ENCODE measurements at places on chromosomes 2 and 18.
A peak's percentile ranks its signal among the peaks of the same experiment; 100 is the strongest.

DNA sequence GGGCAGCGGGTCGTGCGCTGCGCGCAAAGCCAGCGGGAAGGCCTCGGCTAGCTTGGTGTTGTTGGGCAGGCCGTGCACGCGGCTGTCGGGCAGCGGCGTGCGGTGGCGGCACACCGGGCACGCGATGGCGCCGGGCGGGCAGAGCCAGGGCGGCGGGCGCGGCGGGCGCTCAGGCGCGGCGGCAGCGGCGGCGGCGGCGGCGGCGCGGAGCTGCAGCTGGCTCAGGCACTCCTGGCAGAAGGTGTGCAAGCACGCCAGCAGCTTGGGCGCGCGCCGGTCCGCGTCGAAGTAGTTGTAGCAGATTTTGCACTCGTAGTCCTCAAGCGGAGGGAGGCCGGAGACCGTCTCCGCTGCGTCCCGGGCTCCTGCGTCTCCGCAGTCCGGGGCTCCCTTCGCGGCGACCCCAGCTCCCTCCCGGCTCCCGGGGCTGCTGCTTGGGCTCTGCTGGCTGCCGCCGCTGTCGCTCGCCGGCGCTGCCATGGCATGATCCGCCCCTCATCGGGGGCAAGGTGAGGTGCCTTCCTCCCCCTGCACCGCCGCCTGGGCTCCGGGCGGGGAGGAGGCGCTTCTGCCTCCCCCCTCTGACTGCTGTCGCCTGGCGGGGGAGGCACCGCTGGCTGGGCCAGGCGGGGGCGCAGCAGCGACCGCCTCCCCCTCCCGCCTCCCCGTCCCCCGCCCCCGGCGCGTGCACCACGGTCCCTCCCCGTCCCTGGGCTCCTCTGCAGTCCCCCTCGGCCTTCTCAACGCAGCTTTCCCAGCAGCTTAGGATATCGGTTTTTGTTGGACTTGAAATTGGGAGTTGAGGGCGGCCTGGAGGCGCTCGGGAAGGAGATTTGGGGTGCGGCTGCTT, 21.0 kb upstream of the PAX3 start:
- peak; percentile 31 for DNase-seq

GRCh38 chr2:177106212-177106611, 106.4 kb upstream of the HNRNPA3 start:
- DNase-seq: no peak

- DNase-seq: no peak
These were observed 21.9 kb upstream of the SEMA4C start for GRCh38 chr2:96891591-96892333.

GRCh38 chr2:111936881-111937280, 38.5 kb downstream of the MERTK start:
- DNase-seq: no peak

GRCh38 chr2:209476367-209477208, 52.7 kb downstream of the MAP2 start:
- no peak for DNase-seq

DNA sequence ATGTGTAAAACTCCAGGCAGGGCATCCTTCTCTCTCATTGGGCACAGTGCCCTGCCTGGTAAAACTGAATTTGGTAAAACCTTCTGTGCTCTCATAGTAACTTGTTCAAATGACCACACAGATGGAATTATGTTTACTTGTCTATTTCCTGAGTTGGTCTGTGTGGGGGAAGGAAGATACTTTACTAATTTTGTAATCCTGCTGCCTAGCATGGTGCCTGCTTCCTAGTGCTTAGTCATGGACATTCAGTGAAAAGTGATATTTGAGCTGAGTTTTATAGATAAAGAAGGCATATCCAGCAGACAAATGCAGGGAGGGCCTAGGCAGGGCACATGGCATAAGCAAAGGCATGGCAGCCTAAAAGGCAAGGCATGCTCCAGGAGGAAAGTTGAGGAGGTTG, 199.4 kb downstream of the FSHR start:
- no peak for DNase-seq

- no peak for DNase-seq
These were observed 352.0 kb downstream of the THSD7B start for GRCh38 chr2:137117385-137117784.

DNA sequence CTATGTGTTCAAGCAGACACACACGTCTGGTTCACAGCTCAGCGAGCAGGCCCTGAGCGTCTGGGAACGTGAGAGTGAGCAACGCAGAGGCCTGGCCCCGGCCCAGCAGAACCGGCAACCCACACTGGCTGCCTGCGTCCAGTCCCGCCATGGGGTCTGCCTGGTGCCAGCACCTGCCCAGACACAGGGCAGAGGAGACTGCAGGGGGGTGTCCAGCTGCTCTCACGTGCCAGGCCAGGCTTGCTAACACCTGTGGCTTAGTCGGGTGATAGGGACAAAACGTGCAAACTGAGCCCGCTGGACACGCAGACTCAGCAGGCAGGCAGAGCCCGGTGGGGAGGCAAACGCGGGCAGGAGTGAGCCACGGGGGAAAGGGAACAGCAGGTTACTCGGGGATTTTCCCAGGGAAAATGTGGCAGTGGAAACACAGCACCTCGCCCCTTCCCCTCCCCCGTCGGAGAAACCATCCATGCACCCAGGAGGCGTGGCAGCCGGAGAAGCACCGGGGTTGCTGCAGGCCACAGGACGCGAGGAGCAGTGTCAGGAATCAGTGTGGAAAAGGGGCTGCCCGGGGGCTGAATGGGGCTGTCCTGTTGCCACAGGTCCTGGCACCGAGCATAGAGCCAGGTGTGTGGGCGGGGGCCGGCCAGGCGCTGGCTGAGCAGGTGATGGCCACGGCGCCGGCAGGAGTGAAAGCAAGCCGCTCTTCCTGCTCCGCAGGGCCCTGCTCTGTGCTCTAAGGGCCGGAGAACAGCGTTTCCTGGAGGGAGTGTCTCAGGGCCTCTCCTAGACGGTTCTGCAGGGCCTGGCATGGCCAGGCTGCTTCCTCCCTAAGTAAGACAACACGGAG, 154.7 kb downstream of the HDAC4 start:
- DNase-seq: no peak

GRCh38 chr2:72300147-72300684, 152.6 kb upstream of the CYP26B1 start:
- DNase-seq: no peak

GRCh38 chr18:3269241-3269913, 7.4 kb downstream of the MYL12B start:
- DNase-seq: no peak

DNA sequence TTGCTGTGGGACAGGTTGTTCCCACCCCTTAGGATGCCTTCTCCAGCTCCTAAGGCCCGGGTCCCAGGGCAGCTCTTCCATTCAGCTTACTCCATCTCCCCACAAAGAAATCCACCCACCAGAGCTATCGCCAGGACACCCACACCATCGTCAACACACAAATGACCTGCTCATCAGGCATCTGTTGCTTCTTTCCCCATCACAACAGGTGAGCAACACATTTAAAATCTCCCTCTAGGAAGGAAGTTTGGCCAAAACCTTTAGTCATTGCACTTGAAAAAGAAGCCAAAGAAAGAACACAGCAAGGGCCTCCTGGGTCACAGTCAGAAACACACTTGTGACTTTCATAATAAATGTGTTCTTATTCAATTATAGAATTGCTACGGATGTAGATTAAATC, 289.0 kb downstream of the PIEZO2 start:
- no peak for DNase-seq

DNA sequence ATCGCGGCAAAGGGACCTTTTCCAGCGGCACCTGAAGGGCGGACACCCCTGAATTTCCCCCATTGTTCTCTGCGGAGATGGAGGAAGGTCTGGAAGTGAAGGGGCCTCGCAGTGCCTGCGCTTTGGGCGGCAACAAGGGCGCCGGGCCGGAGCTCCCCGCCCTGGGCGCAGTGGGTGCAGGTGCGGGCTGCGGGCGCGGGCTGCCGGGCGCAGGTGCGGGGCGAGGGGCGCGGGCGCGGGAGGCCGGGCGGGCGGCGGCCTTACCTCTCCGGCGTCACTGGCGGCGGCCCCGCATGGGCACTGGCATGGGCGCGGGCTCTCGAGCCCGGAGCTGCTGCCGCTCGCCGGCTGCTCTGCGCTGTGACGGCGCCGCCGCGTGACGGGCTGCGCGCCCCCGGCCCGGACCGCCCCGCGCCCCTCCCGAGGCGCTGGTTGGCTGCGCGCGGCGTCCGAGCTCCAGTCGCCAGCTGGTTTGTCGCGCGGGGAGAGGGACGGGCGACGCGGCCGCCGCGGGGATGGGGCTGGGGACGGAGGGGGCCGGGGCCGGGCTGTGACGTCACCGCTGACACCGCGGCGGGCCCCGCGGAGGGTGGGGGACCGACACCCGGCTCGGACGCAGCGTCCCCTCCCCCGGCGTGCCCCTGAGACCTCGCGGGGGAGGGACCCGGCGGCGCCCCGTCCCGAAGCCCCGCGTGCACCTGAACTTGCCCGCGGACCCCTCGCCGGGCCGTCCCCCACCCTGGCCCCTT, at the start of gene KIF1A:
Gene KIF1A (minus strand): TSS at position 362 of the 749 bp plus-strand sequence. CDS start 22,467 bp downstream, outside the sequence.
- DNase-seq: no peak

DNA sequence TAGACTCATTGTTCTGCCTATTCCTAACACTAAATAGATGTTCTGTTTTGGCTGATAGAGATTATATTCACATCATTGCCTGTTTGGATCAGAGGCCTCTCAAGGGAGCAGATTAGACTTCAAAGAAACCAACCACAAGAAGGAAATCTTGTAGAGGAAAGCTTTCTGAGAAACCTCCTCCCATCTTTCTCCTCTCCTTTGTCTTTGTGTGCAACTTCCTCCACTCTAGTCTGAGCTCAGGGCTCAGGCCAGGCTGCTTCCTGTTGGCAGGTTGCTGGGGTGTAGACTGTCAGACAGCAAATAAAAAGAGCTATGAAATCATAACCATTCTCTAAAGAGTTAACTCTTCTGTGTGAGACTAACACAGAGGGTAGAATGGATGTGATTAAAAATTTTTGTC, 113.0 kb downstream of the TGFA start:
- peak; percentile 17 for DNase-seq

GRCh38 chr2:205865056-205865455, 182.8 kb downstream of the NRP2 start:
- no peak for DNase-seq

GRCh38 chr2:75146606-75147332, 52.6 kb downstream of the TACR1 start:
- DNase-seq: no peak

DNA sequence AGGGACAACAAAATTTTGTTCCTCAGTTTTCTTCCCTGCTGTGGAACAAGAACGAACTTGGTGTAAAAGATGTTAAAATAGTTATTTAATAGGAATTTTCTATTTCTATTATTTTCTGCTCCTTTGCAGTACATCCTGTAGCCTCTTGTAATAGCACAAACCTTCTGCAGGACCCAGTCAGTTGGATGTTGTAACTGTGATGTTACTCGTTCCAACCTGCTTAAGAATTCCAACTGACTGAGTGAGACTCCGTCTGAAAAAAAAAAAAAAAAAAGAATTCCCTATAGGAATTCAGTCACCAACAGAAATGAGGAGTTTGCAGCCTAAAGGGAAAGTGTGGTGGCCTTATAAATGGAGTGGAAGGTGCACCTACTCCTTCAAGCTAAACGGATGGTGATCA, 46.4 kb upstream of the CDH20 start:
- no peak for DNase-seq

DNA sequence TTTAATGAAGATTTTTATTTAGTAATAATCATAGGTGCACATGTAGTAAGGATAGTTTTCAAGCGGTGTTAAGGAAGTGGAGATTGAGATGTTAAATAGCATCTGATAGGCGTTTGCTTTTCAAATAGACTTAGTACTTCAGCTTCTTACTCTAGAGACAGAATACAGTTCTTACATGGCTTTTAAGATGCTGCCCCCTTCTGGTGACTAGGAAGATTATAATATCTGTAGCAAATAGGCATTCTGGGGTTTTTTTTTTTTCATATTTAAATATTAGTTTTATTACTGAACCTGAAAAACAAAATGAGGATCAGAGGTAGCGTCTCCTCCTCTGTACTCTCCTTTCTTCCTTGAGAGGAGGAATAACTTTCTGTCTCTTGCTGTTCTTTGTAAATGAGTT, 100.2 kb downstream of the AGAP1 start:
- peak; percentile 77 for DNase-seq

DNA sequence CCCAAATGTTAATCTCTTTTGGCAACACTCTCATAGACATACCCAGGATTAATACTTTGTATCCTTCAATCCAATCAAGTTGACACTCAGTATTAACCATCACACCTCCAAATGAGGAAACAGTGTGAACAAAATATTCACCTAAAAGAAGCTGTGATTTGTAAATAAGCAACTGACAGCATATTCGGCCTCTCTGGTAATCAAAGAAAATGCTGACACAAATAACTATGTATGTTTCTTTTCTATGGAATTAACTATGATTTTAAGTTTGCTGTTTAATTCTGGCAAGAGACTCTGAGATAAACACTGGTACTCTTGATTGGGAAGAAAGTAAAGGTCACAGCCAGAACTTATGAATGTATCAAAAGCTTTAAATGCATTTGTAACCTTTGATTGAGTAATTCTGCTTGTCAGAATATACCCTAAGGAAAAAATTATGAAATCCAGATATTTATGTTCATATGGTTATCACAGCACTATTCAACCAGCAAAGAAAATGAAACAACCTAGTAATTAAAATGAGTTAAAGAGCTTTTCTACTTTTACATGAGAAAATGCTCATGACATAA, 3.6 kb upstream of the GYPC start:
- DNase-seq: no peak

- DNase-seq: no peak
These were observed 80.4 kb downstream of the STK39 start for GRCh38 chr2:168166902-168167510.

DNA sequence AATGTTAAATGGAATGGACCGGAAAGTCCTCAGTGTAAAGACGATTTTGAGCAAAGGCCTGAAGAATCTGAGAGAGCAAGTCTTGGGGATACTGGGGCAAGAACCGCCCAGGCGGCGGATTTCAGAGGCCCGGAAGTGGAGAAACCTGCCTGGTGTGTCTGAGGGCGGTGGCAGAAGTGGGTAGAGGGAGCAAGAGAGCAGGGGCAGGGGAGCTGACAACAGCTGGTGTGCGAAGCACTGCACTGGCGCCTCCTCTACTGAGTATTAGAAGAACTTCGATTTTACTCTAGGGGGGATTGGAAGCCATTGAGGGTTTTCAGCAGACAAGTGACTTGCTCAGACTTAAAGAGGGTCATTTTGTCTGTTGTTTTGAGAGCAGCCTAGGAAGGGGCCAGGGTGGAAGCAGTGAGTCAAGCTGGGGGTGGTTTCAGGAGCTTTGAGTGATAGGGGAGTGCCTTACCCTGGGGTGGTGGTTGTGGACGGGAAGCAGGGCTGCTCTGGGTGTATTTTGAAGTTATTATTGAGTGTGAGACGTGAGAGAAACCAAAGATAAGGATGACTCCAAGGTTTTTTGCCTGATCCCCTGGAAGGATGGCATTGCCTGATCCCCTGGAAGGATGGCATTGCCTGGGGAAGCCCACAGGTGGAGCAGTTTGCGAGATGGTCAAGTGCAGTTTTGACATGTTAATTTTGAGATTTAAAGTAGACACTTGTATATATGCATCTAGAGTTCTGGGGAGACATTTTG, 52.5 kb downstream of the ZNF236 start:
- DNase-seq: no peak

- DNase-seq: no peak
These were observed 4.0 kb downstream of the GKN2 start for GRCh38 chr2:68948710-68949109.

DNA sequence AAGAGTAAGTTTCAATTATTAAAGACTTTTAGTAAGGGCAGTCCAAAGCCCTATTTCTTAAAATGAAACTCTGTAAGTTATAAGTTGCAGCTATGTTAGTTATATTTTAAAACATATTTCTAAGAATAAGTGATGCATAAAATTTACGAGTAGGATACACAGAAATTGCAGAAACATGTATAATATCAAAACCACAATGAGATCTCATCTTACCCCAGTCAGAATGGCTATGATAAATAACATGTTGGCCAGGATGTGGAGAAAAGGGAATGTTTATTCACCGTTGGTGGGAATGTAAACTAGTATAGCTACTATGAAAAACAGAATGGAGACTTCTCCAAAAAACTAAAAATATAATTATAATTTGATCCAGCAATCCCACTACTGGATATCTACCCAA, 201.2 kb downstream of the CBLN2 start:
- no peak for DNase-seq

Measured in hematopoietic multipotent progenitor cell (in vitro differentiated cells).